HepG2 (cell line): ENCODE measurements at places on chromosomes 3 and 15.

GRCh38 chr15:69443032-69443611 lies 9.5 kb upstream of the RPLP1 start:
- DNase-seq: no peak

- DNase-seq: no peak
These were observed 53.6 kb downstream of the CLEC3B start for GRCh38 chr3:45079715-45080114.

- DNase-seq: no peak
These were observed 36.1 kb upstream of the CTXND1 start for GRCh38 chr15:80288131-80288530.

- DNase-seq: peak; percentile 43
These were observed 80.3 kb downstream of the CPN2 start for GRCh38 chr3:194270627-194271459.

- no peak for DNase-seq
These were observed 163.3 kb downstream of the CDIN1 start for GRCh38 chr15:36742696-36743095.
